Motor neuron (in vitro differentiated cells): ENCODE measurements at places on chromosomes 13 and 19. TPM values are rescaled to one million over a fixed set of nuclear protein-coding genes. Genes with fewer than 3 reads are reported as not detected.

Gene CGB1
- total RNA-seq = not detected in 2 replicates

Gene MEX3D
- total RNA-seq = 9.9 and 20.0 TPM in 2 replicates

Gene SIX5
- 2.1 and 2.7 TPM in 2 replicates for total RNA-seq

Gene OSCAR
- total RNA-seq = 0.11 TPM in 1 of 2 replicates, not detected in the other

Gene IRGQ
- 26.7 and 27.1 TPM in 2 replicates for total RNA-seq

Gene CLEC4G
- total RNA-seq = not detected in 2 replicates

Gene PLK5
- 0.16 and 0.27 TPM in 2 replicates for total RNA-seq

Gene SHKBP1
- total RNA-seq = 12.2 and 12.3 TPM in 2 replicates

Gene ZNF587
- total RNA-seq = 11.2 and 12.9 TPM in 2 replicates

Gene GRK1
- 0.27 and 0.31 TPM in 2 replicates for total RNA-seq

Gene ANKRD10
- 75.5 and 86.7 TPM in 2 replicates for total RNA-seq
